ENCODE measurements at places on chromosomes 11 and 22.

DNA sequence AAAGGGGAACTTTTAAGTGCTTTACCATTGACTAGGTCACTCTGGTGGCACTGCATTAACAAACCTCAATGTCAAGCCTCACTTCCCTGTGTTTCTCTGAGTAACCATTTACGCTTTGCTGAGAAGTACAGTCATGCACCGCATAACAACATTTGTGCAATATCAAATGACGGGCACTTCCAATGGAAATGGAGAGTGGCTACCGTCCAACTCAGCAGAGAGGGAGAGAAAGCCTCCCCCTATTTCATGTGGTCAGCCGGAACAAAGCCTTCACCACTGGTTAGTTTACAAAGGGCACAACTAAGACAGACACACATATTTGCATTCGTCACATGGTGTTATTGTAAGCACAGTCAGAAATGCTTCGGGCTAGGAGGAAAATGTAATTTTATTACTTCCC lies 117.3 kb downstream of the RASSF10 start:
- peak; percentile 14 for DNase-seq

DNA sequence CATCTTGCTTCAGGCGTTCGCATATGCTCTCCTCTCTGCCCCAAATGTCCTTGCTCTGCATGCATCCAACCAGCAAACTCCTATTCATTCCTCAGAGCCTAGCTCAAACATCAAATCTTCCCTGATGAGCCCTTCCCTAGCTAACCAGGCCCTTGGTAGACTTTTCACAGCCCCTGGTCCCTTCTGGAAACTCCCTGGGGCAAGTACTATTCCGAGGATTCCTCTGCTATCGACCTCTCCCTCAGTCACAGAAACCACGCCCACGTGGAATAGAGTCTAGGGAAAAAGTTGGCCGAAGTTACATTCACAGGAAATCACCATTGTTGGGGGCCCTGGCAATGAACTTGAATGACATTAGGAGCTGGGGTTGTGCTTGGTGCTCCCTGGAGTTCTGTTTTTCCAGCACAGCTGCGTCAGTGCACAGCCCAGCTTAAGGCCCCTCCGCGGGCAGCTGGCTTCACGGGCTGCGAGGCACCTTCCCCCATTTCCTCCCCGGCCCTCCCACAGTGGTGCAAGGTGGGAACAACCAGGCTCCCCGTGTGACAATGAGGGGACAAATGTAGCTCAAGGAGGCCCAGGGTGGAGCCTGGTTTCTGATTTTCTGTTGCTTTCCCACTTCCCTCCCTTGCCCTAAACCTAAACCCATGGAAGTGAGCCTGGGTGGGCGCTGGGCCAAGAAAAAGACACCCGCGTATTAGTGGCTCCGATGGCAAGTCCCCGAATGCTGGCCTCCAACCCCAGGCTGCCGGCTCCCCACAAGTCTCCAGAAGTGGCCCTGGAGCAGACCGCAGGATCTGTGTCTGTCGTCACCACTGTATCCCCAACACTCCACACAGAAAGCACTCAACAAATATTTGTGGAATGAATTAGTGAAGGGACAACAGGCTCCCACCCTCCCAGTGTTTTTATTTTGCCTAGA lies 4.3 kb upstream of the ATP5MGL start:
- DNase-seq, result peak; percentile 45

- no peak for DNase-seq
These were observed 68.1 kb downstream of the PDE2A start for GRCh38 chr11:72605973-72606747.

DNA sequence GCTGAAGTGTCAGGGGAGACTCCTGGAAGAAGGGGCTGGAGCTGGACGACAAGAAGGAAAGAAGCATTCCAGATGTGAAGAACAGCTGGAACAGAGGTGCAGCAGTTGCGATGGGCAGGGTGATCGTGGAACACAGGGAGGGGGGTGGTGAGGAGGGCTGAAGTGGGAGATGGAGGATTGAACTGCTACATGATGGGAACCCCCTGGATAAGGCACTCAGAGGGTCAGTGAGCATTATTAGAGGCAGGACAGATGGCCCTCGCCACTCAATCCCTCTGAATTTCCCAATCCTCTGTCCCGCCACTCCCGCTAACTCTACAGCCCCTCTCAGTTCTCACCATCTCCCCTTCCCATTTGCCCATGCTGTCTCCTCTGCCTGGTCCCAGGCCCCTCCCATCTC lies 14.0 kb downstream of the SERPINH1 start:
- peak; percentile 34 for DNase-seq

GRCh38 chr11:70068950-70069349 lies 9.2 kb upstream of the ANO1 start:
- DNase-seq, result no peak

DNA sequence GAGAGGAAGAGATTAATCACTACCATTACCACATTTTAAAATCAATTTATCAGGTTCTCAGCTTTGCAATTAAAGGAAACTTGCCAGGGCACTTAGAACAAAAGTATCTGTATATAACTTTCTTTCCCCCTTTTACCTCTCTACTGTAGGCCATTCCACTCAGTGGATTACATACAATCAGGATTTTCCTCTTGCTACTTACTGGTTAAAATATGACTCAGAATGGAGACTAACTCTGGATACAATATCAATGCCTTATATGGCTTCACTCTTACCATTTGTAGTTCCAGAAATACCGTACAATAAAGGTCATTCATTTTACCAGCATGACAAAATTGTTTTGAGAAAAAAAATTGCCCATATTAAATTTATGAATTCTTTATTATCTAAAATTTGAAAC lies 706.8 kb downstream of the KCNA4 start:
- DNase-seq, result peak; percentile 54

Measured in mesenchymal stem cell (in vitro differentiated cells and primary cell).